ENCODE measurements at places on chromosomes 11 and 22. TPM values are rescaled to one million over a fixed set of nuclear protein-coding genes. Genes with fewer than 3 reads are reported as not detected.

OLFML1 gene
- 3.4 TPM for total RNA-seq

CCDC116 gene
- total RNA-seq = 0.16 TPM

FOLH1 gene
- total RNA-seq = 0.69 TPM

C1QTNF5 gene
- 44.9 TPM for total RNA-seq

SLC17A6 gene
- not detected for total RNA-seq

ARL2 gene
- total RNA-seq = 164 TPM

LINC01488 gene
- not detected for total RNA-seq

C11orf21 gene
- 0.17 TPM for total RNA-seq

Data from gastroesophageal sphincter (tissue), 4 donors.